Thoracic aorta (tissue), 2 donors: ENCODE measurements at places on chromosomes 5 and 9.

DNA sequence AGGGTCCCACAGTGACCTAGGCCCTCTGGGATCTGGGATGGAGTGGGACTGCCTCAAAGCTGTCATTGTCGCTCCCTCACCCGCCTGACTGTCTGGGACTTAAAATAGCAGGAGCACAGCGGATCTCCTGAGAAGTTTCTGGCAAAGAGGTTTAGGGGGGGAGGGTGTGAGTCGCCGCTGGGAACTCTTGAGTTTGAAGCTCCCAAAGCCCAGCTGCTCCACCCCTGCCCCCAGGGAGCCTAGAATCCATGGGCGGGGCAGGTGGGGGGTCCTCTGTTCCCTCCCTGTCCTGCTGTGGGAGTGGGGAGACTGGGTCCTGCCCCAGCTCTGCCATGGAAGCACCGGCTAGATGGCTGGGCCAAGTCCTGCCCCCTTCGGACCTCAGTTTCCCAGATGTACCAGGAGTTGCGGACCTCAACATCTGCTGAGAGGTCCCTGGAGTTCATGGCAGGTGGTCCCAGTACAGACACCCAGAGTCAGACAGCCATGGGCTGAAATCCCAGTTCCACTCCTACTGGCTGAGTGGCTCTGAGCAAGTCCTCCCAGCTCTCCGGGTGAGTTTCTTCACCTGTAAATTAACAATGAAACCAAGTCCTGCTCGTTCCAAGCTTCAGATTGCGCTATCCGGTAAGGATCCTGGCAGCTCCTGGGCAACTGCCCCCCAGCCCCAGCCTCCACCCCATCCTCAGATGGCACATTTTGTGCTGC is 985 bp upstream of the WDR38 start:
- no peak for DNase-seq

GRCh38 chr9:109522106-109522505 is 24.0 kb upstream of the PTPN3 start:
- DNase-seq: no peak

DNA sequence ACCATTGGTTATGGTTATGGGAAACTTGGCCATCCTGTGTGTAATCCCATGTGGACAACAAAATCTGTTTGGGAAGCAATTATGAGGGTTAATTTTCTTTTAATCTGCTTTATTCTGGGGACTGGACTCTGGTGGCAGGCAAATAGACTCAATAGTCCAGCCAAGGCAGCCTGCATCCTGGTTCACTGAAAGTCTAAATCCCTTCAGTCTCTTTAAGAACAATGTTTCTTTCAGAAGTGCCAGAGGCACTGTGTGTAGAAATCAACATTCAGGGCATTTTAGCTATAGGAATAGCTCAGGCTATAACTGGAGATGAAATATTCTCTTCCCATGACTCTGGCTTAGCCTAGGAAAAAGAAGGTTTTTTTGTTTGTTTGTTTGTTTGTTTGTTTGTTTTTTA is 118.0 kb downstream of the SPATA31D1 start:
- DNase-seq: no peak

DNA sequence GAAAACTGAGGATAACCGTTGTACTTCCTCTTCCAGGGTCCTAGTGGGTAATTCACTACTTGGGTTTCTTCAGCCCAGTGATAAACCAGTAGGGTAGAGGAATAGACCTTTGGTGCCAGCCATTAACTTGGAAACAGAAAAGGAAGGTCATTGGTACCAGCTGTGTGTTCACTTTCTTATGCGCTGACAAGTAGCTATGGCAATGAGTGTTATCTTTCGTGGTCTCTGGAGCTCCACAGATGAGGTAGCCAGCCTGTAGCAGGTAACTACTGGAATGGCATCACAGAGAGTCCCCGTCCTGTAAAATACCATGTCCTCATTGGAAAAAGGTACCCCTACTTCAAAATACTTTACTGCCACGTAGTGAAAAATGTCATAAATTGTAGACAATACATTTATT is 2.3 kb downstream of the UHRF2 start:
- DNase-seq: no peak

- no peak for DNase-seq
Observed at GRCh38 chr5:132592521-132592920, 35.7 kb downstream of the RAD50 start.

DNA sequence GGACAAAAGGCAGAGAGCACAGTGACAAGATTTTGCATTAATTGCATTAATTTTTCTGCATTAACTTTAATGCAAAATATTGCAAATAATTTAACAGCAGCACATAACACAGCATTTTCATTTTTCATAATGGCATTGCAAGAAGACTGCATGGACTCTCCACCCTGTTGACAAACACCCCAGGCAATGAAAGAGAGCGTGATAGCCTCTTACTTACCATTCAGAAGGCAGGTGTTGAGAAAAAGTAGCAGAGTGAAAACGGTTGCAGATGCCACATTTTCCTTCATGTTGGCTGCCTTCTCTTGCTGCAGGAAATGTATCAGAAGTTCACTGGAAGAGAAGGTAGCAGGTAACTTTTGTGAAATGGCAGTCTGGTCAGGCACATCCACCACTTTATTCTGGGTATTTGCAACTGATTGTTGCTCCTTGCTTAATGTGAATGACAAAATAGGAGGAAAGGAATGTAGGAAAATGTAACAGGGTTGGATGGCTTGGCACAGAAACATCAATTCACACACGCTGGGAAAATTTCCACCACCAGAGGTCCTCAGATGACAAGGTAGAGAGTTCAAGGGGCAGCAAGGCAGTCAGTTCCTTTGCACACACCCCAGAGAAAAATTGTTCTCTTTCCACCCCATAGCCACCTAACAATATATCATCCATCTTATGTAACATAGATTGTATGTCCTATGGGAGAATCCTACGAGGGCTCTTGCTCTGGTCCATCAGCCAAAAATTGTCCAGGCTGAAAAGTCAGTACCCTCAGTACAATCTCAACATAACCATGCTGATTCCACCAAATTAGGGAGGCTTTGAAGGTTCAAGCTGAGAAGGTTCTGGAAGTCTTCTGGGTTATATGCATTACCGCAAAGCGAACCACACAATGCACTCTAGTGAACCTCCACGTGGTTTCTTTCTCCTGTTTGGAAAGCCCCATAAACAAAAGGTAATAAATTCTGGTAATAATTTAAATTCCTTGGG is 41.9 kb upstream of the AGXT2 start:
- DNase-seq: no peak

DNA sequence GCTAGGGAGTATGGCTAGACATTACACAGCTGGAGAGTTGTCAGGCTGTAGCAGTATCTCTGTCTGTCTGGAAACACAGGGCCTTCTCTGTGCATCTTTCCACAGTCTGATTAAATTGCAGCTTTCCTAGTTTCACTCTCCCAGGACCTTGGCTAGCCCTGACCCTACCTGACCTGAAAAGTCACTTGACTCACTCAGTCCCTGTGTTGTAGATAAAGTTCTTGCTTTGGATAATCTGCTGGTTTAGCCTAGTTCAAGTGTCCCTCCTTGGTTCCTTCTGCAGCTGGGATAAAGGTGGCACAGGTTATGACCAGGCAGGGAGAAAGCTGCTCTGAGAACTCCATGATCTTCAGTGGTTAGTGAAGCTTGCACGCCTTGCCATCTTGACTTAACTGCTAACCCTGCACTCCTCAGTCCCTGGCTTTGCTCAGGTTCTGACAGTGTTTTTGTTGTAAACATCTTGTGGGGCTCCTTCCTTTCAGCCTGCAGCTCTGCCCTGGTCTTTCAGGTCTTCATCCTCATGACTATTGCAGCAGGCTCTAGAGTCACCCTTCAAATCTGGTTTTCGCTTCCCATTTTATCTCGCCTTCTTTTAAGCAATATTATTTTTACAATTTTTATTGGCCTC is 101.0 kb downstream of the PIP5K1B start:
- no peak for DNase-seq

DNA sequence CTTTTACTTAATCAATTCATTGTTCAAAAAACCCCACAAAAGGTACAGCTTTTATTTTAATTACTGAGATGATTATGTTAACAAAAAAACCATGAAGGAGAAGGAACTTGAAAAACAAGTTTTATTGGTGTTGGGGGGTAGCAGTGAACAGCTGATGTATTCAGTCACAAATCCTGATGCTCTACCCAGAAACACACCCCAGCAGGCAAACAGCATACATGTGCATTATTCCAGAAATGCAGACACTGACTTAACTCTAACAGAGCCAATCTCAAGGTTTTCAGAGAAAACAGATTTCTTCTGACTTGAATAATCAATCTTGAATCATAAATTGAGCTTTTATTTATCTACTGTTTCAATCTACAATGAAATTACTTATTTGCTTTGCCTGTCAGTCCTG is 175.2 kb downstream of the ZSWIM6 start:
- DNase-seq: no peak

- no peak for DNase-seq
Observed at GRCh38 chr9:69476016-69476415, 151.0 kb downstream of the ENTREP1 start.

DNA sequence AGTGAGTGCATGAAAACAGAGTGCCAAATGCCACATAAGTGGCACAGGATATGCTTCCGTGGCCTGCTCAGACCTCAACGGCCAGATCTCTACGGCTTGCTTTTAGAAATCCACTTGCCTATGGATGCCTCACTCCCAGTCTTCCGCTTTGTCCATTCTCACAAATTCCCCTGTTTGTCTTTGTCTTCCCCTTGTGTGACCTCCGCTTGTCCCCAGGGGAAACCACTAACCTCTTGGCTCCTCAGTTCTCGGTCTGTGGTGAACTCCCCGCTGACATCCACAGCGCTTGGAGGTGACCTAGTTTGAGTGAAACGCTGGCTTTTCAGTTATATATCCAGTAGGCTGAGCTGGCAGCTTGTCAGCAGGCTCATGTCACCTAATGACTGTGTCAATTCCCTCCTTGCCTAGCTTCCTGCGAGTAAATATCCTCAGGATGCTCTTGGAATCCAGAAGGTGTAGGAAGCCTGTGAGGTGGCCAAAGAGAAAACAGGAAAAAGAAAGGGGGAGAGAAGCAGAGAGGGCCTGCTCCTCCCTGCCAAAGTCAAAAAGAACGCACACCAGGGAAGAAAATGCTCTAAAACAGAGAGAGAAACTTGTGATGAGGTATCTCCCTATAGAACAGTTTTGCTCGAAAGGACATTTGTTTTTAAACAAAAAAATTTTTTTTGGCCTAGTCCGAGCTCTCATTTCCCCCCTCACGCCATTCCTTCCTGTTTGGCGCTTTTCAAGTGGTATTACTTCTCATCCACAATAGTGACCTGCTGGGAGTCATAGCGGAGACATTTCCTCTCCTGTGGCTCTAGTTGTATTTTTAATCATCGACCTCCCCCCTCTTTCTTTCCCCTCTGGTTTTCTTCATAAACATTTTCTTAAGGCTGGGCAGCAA is 101.6 kb upstream of the SPRY4 start:
- DNase-seq: no peak

GRCh38 chr5:21613971-21614488 is 1239.1 kb downstream of the CDH12 start:
- no peak for DNase-seq

- no peak for DNase-seq
Observed at GRCh38 chr9:36258996-36259533, 817 bp upstream of the GNE start.

- no peak for DNase-seq
Observed at GRCh38 chr9:114643001-114643400, 14.6 kb downstream of the TEX53 start.

DNA sequence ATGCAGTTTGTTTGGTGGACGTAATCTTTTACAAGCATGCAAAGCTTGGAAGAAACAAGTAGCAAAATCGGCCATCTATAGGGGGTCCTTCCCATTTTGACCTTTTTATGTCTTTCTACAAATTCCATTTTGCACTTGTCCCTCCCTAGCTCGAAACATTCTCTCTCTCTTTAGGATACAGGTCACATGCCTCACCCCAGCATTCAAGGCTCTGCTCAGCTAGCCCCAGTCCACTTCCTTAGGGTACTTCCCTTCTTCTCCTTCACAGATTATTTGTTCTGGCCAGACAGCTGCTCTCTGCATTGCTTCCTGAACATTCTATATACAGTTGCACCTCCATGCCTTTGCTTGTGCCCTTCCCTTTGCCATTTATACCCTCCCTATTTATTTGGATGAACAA is 31.7 kb upstream of the TRIM14 start:
- DNase-seq: no peak

- DNase-seq: no peak
Observed at GRCh38 chr9:131562032-131562959, 17.0 kb downstream of the PRRT1B start.

DNA sequence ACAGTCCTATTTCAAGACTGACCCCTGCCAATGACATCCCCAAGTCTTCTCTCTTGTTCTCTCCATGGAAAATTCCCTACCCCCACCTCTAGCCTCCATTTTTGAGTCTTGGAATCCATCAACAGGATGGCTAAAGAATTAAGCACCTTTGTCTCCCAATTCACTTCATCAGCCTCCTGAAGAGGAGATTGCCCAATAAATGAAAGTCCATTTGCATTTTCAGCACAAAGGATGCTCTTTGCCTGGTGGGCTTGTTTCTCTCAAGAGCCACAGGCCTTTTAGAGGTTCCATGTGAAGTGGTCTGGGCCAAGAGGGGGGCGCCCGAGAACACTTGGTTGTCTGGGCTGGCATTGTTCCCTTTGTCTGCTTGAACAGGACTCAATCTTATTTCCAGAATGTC is 12.6 kb downstream of the HSD17B3 start:
- DNase-seq: no peak

DNA sequence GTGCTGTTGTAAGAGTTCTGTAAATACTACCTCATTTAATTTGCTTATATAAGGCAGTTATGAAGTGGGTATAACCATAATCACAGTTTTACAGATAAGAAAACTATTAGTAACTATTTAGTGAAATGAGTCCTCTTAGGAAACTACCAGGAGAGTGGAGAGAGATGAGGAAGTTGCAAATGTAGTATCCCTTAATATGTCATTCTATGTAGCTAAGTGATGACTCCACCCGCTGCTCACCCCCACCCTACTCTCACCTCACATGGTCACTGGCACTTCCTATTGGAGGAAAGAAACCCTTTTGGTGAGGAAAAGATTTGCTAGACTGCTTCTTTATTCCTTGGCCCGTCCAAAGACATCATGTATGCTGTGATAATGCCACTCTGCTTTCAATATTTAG is 241.8 kb upstream of the SLC24A2 start:
- DNase-seq: no peak

DNA sequence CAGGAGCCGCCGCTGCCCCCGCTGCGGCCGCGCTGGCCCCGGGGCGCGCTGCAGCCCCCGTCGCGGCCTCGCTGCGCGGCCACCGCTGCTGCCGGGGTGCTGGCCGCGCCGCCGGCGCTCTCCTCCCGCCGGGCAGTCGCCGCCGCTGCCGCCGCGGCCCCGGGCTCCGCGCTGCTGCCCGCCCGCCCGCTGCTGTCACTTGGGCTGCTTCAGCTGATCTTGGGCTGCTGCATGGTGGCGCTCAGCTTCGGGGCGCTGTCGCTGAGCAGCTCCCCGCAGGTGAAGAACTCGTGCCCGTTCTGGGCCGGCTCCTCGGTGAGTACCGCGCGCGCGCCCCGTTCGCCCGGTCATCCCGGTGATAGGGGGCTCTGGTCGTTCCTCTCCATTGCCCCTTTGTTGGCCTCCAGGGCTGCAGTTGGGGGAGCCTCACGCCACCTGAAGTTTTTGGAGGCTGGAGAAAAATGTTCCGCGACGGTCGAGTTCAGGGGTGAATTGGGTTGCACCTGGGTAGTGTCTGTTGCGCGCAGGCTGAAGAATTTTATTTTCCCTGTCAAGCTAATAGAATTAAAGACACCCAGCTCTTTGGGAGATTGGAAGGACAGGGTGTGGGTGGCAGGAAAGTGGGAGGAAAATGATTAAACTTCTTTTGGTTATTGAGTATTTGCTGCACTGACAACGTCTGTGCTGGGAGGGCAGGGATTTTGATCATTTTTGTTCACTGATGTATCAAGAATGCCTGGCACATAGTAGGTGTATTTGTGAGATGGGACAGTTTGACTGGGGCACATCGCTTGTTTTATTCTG is 596 bp downstream of the ENTREP1 start:
- DNase-seq: no peak

GRCh38 chr9:126448865-126449577 is 122.4 kb downstream of the MVB12B start:
- DNase-seq: no peak
